ENCODE measurements at places on chromosomes 7 and 10.
A peak's percentile ranks its signal among the peaks of the same experiment; 100 is the strongest.

DNA sequence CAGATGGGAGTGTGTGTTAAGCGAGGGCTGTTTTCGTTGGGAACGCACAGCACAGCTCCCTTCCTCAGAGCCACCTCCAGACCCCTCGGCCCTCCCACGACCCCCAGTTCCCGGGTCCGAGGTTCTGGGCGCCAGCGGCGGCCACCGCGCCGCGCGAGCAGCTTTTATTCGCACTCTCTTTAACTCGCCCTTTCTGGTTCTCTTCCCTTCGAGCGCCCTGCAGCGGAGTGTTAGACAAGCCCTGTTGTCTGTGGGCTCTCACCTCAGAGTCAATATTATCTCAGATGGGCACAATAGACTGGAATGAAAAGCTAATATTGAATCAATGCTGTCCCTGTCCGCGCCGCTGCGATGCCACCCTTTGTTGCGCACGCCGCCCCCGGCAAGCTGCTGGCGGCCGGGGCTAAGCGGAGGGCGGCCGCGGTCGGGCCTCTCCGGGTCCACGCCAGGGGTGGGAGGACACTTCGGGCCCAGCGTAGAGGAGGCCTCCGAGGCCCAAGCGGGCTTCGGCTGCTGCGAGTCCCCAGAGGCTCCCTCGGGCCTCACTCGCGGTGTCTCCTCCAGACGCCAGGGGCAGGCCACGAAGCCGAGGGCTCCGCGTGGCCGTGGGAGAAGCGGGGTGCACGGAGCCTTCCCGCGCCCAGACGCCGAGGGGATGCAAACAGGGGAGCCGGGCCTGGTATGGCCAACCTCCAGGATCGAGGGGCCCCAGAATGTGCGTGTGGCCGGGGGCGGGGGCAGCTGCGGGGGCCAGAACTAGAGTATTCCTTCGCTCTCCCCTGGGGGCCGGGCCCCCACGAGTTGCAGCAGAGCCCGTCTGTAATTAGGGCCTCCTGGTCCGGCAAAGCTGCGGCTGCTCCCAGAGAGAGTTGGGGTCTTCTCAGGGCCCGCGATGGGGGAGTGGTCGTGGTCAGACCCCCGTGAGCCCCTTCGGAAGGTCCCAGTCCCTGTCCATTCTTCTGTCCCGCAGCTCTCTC is 7.9 kb upstream of the EMX2 start:
- DNase-seq = no peak

DNA sequence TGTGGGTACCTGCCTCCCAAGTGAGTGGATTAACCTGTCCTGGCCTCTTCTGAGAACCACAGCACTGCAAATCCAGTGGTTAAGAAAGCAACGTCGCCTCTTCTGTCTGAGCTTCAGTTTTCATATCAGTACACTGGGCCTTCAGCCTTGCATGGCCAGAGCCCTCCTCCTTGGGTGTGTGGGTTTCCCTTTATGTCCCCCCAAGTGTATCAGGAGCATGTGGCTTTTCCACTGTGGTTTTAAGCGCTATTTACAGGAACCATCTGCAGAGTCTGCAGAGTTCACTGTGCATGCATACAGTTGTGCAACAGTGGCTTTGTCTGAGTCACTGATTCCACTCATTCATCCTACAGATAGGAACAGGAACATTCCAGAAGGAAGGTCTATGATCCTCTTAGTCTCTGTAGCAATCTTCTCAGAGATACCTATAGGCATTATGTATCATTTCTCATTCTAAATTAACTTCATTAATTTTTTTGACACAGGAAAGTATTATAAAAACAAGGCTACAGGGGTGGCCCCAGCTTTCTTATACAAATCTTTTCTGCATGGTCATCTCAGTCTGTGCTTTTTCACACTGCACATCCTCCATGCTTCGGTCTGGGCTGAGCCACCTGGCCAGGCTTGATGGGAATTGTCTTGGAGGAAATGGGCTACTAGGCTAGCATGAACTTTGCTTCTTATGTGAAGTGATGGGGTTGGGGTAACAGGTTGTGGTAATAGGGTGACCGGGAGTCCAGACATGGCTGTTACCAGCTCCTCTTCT is 17.1 kb downstream of the MBL2 start:
- no peak for DNase-seq

GRCh38 chr7:138573741-138574140 is 113.7 kb downstream of the TRIM24 start:
- no peak for DNase-seq

DNA sequence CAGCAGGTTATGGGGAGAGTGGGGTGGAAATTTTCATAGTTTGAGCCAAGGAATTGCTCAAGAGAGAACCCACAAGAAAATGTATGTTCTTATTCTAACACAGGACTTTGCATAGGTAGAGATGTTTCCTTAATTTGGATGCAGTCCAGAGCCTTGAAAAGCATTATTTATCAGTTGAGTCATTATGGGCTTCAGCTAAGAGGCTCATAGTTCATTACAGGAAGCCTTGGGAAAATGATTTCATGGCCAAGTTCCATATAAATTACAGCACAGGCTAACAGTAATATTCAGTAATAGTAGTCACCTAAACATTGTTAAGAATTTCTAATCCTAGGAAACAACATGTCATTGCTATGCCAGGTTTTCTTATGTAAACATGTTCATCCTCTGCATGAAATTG is 131.1 kb upstream of the PTPRZ1 start:
- no peak for DNase-seq

DNA sequence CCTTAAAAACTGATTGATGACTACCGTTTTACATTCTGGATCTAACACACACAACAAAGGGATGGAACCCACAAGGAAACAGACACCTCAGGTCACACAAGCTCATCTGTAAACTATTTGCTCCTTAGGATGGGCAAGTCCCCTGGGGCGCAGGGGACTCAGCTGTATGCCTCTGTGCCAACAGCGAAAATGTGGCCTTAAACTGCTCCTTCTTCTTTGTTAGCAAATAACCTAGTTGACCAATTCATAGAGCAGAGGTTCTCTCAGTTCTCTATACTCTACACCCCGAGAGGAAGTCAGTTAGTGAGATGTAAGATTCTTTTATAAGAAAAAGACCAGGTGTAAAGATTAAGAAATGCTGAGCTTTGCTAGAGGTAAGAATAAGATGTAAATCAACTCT is 181.9 kb upstream of the PRSS58 start:
- DNase-seq = no peak

DNA sequence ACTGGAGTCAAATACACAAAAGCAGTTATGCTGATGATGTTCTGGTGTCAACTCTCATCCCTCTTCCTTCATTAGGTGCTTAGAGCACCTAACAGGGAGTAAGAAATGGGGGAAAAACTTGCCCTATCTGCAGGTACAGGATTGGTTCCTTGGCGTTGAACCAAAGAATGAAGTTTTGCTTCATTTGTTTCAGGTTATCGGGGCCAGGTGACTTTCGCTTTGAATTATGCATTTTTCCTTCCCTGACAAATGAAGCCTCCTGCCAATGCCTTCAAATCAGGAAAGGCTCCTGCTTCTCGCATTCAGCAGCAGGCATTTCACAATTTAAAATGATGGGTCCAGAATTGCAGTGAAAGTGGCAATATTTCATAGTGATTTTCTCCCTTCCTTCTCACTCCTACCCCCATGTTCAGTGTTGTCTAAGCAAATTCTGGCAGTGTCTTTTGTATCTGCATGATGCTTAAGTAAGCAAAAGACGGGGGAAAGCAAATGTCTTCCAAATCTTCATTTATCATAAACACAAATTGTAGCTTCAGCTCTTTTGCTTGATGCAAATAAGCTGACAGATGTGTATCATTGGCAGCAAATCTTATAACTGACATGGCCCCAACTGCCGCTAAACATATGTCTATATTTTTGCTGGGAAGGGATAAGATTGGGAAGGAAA is 29.4 kb downstream of the DNAJB9 start:
- DNase-seq = no peak

DNA sequence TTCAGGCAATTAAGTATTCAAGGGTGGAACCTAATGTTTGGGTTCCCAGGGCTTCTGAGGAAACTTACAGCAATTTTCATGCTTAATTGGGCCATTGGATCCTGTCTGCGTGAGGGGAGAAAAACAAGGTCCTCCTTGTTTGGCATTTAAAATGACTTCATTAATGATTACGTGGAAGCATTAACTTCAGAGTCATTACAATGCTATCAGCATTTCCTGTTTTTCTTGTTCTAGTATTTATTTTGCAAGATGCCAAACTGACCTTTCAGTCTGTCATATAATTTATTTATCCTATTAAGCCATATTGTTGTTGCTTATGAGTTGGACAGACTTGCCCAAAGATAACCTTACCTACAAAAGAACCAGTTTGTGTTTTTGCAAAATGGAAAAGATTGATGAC is 324.1 kb upstream of the LRRN3 start:
- no peak for DNase-seq

DNA sequence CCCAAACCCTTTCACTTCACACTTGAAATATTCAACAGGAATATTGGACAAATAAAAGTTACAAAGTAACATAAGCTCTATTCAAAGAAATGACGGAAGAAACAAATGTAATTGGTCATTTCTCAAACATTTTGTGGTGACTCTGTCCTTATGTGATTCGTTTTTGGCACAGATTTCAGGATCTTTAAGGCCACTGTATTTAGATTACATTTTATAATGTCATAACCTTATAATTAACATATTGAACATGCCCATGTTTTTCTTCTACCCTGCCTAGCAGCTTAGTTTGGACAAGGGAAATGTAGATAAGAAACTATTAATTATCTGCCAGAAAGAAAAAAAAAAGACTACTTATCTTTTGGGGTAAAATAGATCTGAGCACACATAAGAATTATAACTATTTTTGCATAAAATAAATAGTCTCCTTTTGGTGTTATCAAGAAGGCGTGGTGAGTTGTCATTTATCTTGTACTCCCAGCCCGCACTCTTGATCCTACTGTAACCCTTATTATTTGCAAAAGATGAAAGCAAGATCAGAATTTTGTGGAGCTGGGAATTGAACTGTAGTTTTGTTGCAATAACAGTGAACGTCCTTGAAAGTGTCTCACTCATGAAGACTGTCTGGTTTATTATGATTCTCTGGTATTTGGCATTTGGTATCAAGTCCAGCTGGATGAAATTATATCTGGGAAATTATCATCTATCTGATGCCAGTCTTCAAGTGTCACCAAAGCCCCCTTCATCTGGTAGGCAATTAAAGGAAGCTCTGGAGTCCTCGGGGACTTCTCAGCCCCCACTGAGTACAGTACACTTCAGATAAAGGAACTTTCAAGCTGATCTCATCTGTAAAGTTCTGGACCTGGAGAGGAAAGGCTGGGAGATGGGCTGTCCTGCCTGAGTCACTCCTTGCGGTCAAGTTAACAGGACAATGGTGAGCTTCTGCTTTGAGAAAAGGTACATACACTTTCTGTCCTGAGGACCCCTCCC is 175.7 kb upstream of the INHBA start:
- DNase-seq = no peak

- DNase-seq = no peak
These were observed 40.7 kb upstream of the ANAPC16 start for GRCh38 chr10:72175149-72175548.

DNA sequence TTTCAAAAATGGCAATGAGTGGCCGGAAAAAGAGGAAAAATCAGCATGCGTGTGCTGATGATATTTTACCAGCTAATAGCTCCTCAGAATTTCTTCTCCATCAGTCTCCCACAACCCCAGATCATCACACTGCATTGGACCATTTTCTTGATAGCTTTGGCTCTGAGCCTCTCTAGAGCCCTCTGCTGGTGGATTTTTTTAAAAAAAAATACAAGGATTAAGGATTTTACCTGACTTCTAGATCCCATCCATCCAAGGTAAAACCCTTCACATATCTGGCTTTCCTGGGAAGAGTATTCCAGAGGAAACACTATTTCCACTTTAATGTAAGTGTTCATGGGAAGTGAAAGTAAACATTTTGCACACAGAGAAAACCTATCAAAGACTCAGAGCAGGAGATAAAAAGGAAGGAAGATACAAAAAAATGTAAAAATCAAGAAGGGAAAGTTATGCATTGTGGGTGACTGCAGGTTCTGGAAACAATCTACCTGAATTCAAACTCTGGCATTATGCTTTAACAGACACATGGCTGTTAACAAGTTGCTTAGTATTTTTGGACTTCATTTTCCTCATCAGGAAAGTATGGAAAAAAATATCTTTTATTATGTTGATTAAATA is 380.9 kb downstream of the LRRTM3 start:
- DNase-seq = no peak

DNA sequence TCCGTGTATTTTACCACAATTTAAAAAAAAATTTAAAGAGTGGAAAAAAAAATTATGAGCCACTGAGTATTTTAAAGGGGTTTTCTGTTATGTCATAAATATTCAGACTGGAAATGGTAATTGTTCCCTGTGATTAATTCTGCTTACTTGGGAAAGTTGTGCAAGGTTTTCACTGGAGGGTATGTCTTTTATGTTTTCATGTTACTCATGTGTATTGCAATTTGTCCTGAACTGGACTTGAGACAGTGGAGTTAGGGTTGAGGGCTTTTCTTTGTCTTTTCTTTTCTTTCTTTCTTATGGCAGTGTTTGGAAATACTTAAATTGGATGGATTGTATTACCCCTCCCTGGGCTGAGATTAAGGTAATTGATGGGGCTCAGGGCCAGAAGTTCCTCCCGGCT is 257.7 kb downstream of the BAMBI start:
- DNase-seq = no peak

GRCh38 chr10:3687510-3688081 is 97.4 kb downstream of the KLF6 start:
- DNase-seq = no peak

DNA sequence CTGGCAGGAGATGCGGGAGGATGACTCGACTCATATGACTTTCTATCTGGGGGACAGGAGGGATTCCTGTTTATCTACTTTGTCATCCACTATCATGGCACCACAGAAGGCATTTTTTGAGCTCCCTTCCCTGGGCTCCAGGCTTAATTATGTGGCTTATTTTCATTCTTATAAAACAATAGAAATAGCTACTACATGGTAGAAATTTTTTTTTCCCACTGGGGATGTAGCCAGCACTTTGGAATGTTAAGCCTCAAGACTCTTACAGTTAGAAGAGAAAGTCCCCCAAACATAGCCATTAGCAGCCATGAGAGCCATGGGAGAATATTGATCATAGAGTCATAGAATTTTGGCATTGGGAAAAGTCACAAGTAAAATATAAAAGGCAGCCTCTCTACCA is 14.6 kb upstream of the FAM180A start:
- no peak for DNase-seq

GRCh38 chr7:158394936-158395335 is 192.7 kb downstream of the PTPRN2 start:
- DNase-seq = peak; percentile 28

GRCh38 chr10:62626817-62627216 is 177.7 kb upstream of the ADO start:
- DNase-seq = no peak

All from stimulated activated CD4-positive, alpha-beta T cell treated with anti-CD3 and anti-CD28 coated beads, Interleukin-12 subunit alpha, Interleukin-12 subunit beta, amount 100 ng/mL, for 24 hours (primary cell).